ENCODE measurements at places on chromosomes 12 and 14. TPM values are rescaled to one million over a fixed set of nuclear protein-coding genes. Genes with fewer than 3 reads are reported as not detected.

The COX8C gene
- total RNA-seq = not detected

The SIX4 gene
- 0.25 TPM for total RNA-seq

The EIF2S3B gene
- not detected for total RNA-seq

The CSRP2 gene
- total RNA-seq = 13.4 TPM

The RHEBL1 gene
- total RNA-seq = 0.17 TPM

All from right lobe of liver (tissue), 6 donors.